ENCODE measurements at places on chromosomes 3 and 15.

GRCh38 chr3:55170444-55170843 lies 242.6 kb upstream of the LRTM1 start:
- DNase-seq = no peak

DNA sequence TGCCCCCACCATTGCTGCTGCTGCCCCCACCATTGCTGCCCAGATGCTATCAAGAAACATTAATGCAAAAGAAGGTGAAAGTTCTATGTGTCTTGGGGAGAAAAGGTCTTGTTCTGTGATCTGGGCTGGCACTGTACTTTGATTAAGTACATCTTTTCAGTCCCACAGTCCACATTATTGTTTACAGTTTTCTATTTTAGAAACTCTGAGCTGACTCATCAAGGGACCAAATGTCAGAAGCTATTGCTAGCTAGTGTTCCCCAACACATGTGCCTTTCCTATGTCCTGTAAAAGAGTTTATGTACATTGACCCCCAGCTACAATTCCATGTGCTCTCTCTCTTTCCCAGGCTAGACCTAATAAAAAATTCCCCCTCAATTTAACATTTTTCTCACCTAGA lies 264.7 kb upstream of the NECTIN3 start:
- DNase-seq = no peak

GRCh38 chr3:174862101-174862500 lies 3.0 kb downstream of the NAALADL2 start:
- DNase-seq = no peak

- no peak for DNase-seq
Observed at GRCh38 chr3:70532806-70533205, 220.4 kb upstream of the MDFIC2 start.

DNA sequence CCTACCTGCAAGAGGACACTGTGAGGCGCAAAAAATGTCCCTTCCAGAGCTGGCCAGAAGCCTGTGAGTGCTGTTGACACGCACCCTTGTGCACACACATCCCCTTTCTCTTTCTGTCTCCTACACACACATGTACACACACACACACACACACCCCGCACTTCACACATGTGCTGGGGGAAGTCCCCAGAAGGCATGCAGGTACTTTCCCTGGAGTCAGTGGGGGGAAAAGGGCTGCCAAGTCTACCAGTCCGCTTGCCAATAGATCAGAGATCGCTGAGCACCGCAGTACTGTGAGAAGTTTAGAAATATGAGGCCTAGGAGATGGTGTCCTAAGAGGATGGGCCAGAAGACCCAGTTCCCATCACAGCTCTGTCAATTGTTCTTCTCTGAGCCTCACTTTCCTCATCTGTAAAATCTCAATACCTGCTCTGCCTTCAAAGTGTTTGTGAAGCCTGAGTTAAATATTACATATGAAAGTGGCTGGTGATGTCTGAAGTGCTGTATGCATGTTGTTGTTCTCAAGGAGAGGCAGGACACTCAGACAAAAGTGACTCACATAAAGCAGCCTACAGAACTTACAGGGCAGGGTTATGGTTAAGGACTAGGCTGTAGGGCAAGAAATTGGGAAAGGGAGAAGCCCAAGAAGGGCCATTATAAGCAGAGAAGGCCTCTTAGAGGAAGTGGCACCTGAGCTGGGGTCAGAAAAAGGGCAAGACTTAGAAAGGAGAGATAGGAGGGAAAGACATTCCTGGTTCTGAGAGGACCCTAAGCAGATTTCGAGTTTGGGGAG lies 6.8 kb downstream of the IL17RE start:
- no peak for DNase-seq

- peak; percentile 23 for DNase-seq
Observed at GRCh38 chr3:16302082-16302631, 37.1 kb downstream of the OXNAD1 start.

DNA sequence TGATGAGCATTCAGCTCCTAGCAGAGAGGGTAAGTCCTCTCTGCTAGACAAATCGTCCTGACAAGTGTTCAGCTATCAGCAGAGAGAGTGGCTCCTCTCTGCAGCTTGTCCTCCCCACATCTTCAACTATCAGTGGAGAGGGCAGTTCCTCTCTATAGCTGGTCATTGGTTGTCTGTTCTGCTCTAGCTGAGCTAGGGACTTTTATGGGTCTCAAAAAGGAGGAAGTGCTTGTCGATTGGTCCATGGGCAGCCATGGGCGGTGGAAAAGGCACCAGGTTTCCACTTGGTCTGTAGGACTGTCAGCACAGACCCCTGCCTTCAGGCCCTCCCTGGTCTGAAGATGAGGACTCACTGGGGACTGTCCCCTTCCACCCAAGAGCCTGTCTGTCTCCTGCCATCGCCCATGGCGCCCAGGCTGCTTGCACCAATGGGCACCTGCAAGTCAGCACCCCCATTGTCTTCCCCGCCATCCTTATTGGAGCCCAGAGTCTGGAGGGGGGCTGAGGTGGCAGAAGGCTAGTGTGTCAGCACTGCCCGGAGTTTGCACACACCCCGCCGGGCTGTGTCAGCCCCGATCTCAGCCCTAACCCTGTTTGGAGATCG lies 264.7 kb downstream of the ZBBX start:
- no peak for DNase-seq

GRCh38 chr3:72310419-72311380 lies 525.8 kb upstream of the PROK2 start:
- peak; percentile 84 for DNase-seq

DNA sequence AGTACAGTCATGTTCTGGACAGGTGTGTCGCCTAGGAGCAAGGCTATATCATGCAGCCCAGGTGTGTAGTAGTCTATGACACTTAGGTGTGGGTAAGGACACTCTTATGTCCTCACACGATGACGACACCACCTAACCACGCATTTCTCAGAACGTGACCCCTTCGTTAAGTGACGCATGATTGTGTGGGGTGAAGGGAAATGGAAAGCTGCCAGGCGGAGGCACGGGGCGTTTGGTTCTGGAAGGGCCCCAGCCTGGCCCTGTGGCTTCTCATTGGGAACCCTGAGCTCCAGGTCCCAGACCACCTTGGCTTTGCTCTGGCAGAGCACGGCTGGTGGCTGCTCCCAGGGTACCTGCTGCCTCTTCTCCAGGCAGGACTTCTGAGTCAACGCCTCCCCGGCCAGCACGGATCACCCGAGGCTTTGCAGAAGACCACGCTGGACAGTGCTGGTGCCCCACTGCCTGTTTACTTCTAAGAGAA lies 39.3 kb downstream of the FBLN2 start:
- DNase-seq = no peak

DNA sequence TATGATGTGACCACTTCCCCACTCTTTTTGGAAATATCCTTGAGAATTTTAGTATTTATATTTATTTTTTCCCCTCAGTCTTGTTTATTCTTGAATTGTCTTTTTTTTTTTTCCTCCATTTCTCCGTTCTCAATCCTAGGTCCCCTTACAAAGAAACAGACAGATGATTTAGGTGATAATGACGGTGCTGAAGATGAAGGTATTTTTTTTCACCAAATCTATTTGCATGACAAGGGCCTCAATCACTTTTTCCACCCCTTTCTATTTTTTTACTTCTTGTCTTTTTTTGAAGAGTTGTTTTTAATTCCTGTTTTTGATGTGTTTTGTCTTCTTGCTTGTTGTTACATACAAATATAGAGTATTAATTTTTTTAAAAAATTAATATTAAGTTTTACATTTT lies 402.6 kb downstream of the NLGN1 start:
- DNase-seq = no peak

GRCh38 chr15:58380280-58380945 lies 51.4 kb upstream of the LIPC start:
- no peak for DNase-seq

DNA sequence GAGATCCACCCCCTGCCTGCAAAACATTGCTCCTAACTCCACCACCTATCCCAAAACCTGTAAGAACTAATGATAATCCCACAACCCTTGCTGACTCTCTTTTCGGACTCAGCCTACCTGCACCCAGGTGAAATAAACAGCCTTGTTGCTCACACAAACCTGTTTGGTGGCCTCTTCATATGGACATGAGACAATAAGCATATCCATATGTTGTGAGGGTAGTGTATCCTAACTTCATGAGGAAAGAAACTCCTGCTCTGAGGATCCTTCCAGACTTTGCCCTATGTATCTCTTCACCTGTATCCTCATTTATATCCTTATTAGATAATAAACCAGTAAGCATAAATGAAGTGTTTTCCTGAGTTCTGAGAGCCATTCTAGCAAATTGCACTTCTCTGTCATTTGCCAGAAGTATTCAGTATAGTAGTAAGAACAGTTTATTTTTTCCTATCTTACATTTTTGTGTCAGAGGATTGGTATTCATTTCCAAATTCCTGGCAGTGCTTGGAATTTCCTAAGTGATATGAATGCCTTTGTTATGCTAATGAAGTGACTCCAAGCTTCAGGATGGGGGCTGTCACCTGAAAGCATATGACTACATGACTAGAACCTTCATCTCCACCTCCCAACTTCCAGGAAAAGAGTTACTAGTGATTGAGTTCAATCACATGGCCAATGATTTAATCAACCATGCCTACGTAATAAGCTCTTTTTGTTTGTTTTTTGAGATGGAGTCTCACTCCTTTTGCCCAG lies 30.2 kb downstream of the TTBK2 start:
- no peak for DNase-seq

- peak; percentile 71 for DNase-seq
Observed at GRCh38 chr3:167691366-167691765, 37.6 kb upstream of the WDR49 start.

DNA sequence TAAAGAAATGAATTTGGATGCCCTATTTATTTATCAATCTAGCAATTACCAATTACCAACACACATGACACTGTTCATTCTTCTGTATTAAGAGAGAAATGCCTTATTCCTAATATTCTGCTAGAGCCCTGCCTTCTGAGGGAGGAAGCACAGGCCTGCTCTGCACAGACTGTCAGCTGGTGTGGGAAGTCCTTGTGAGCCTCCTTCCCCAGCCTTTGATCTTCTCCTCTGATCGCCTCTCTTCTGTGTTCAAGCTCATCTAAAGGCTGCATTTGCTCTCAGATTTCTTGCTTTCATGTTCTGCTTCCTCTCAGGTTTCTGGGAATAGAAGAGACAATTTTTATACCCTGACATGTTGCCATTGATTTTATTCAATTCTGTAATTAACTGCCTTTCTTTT lies 290.6 kb upstream of the UMPS start:
- DNase-seq = no peak

DNA sequence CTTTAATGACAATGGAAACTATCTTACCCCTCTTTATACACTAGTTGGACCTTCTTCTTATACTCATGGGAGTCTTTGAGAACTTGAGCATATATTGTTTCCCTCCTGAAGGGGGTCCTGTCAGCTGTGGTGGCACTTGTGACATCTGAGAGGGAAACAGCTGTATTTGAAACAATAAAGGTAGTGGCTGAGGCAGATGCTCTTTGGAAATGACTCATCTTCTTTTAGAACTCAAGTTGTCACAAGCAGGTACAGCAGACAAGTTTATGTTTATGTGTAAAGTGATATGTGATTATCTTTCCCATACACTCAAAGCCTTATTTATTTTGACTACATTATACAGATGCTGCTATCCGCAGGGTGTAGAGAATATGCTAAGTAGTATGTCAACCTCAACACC lies 220.0 kb upstream of the GRM7 start:
- peak; percentile 40 for DNase-seq

DNA sequence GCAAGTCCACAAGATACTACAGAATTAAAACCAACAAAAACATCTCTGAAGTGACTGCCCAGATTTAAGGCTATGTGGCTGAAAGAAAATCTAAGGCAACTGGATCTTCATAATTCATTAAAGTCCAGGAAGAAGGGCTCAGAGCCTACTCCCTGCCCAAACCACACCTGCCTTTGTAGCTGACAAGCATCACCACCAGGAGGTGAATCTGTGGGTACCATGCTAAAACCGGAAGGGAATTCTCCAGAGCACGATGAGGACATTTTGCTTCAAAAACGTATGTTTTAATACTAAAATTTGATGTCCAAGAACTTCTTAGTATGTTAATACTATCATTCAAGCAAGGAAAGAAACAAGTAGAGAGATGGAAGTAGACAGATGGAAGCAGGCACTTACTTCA lies 495.9 kb upstream of the NECTIN3 start:
- DNase-seq = no peak

GRCh38 chr3:196754091-196754981 lies 14.7 kb downstream of the PAK2 start:
- DNase-seq = no peak

DNA sequence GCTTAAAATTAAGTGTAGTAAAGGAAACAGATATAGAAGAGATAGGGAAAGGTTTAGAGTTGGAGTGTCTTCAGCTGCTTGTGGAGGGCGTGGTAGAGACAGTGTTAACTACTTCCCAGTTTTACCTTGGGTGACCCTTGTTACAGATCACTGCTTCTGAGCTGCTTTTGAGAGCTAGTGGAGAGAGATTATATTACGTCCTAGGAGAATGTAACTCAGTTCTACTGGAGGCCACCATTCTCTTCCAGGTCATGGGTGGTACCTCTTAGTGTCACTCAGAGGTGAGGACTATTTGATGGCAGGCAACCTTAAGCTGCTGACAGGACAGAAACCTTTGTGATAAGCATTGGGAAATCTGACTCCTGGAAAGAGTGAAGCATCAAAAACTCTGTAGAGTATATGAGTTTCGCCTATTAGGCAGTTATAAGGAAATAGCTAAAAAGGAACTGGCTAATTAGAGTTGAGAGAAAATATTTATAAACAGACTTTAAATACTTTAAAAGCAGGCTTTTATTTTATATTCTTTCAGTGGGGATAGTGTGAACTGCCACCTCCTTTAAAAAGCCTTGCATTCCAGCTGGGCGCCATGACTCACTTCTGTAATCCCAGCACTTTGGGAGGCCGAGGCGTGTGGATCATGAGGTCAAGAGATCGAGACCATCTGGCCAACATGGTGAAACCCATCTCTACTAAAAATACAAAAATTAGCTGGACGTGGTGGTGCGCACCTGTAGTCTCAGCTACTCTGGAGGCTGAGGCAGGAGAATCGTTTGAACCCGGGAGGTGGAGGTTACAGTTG lies 106.5 kb downstream of the ZNF609 start:
- DNase-seq = no peak

GRCh38 chr3:143699424-143699823 lies 148.8 kb downstream of the SLC9A9 start:
- DNase-seq = no peak

DNA sequence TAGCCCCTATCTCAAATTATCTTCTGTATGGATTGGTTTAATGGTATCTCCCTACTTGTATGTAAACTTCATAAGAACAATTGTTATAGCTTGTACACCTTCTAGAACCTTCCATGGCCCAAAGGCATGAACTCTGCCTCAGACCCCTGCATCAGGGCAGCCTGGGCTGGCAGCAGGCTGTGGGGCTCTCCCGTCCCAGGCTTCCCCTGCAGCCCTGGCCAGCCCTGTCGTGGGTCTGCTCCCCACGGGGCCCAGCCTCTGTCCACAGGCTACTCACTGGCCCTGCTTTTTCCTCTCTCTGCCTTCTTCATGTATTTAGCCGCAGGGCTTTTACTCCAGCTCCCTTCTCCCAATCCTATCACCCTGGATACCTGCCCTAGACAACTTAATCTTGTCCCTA lies 4.4 kb downstream of the SCN5A start:
- DNase-seq = no peak

DNA sequence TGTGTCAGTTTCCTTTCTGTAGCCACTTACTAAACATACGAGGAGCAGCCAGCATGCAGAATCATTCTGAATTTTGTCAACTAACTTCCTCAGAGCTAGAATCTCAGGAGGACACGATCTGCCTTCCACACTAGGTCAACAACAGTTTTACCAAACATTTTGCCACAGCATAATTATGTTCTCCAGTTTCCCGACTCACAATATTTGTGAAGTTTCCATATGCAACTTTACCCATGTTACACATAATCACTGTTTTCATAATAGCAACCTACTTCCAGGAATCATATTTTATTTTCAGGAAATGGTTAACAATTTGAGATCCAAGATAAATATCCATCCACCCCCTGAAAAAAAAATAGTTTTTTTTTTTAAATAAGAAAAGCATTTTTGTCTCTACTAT lies 595.0 kb downstream of the PYDC2 start:
- no peak for DNase-seq

Measured in GM06990 (cell line).